ENCODE measurements at places on chromosomes 1 and 21.

DNA sequence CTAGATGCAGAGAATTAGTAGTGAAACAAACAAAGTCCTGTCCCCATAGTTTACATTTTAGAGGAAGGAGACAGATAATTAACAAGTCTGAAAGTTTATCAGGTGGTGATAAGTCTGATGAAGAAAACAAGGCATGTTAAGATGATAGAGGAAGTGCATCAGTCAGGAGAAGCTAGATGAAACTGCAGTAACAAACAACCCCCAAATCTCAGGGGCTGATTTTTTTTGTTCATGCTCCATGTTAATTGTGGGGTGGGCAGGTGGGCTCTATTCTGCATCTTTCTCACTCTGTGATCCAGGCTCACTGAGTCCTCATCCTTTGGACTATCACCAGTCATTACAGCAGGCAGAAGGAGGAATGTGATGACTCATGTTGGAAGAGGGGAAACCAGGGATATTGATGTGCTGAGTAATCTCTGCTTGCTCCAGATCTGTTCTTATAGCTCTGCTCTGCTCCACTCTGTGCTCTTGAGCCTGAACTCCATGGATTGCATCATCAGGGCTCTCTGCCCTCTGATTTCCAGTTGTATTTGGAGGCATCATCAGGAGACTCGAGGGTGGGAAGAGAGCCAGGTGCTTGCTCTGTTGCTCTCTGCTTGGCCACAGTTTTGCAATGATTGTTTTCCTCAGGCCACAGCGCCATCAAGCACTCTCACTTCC, 166.9 kb downstream of the IER5 start:
- no peak for DNase-seq

- no peak for DNase-seq
Measured at GRCh38 chr1:37167479-37167878, 133.2 kb upstream of the GRIK3 start.

- no peak for DNase-seq
Measured at GRCh38 chr1:51623450-51623849, 6.6 kb downstream of the OSBPL9 start.

DNA sequence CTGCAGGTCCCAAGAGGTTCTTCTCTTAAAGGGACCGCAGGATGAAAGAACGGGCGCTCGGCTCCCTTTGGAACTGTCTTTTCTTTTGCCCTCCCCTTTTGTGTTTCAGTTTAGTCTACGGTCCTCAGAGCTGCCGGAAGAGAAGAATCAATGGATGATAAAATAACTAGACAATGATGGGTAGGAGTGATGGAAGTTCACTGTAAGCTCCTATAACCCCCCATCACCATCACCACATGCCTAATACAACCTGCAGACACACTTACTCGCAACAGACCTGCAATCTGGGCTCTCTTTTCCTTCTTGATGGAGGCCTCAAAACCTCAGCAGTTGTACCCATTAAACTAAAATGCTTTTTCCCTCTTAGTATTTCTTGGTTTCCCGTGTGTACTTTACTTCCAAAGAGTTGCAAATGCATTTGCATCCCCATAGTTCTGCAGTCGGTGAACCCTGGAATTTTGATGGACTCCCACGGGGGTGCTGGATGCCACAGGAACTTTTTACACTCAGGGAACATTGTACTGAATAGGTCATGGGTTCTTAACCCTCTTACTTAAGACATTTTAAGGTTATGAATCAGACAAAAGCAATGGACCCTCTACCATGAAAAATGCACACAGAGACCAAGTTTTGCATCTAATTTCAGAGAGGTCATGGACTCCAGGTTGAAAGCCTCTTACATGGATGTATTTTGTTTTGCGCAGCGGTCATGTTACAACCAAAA, 633 bp upstream of the RFX5 start:
- no peak for DNase-seq

DNA sequence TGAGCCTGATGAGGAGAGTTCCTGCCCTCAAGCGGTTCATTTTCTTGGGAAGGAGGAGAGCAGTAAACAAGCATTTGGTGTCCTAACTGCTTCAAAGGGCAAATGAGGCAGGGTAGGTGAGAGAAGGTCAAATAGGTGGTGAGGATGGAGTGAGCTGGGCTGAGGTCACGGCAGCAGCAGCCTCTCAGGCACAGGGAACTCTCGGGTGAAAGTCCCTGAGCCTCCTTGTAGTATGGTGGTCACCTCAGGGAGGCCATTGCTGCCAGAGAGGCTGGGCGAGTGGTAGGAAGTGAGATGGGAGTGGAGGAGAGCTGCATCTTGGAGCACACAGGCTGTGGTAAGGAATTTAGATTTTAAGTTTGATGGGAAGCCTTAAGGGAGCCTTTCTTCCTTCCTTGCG, 4.0 kb downstream of the ADARB1 start:
- DNase-seq = no peak

DNA sequence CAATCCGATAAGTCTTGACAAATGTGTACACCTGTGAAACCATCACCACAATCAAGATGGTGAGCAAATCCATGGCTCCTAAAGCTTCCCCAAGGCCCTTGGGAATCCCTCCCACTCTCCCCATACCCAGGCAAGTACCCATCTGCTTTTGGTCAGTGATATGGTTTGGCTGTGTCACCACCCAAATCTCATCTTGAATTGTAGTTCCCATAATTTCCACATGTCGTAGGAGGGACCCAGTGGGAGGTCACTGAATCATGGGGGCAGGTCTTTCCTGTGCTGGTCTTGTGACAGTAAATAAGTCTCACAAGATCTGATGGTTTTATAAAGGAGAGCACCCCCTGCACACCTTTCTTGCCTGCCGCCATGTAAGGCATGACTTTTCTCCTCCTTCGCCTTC, 14.6 kb upstream of the GUCA2B start:
- no peak for DNase-seq

GRCh38 chr1:17594026-17594425, 54.5 kb downstream of the ARHGEF10L start:
- no peak for DNase-seq

DNA sequence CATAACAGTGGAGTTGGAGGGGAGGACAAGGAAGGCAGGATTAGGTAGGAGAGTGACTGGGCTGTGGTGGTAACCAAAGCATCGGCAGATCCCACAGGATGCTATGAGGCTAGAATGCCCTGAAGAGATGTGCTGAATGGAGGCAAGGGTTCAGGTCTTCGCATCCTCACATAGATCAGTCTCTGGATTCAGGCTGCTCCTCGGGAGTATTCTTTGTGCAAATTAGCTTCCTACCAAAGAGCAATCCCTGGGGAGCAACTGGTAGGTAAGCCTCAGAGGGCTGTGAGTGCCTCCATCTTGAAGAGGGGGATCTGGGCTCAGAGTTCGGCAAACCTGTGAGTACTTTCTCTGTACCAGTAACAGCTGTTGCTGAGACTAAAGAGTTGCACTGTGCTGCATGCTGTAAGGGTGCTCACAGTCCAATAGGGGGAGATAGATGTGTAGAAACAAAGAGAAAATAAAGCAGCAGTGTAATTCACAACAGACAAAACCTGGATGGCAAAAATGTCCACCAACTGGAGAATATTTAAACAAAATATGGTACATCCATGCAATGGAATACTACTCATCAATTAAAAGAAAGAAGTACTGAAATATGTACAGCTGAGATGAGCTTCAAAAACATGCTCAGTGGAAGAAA, 322.4 kb upstream of the DEPDC1 start:
- DNase-seq = no peak

DNA sequence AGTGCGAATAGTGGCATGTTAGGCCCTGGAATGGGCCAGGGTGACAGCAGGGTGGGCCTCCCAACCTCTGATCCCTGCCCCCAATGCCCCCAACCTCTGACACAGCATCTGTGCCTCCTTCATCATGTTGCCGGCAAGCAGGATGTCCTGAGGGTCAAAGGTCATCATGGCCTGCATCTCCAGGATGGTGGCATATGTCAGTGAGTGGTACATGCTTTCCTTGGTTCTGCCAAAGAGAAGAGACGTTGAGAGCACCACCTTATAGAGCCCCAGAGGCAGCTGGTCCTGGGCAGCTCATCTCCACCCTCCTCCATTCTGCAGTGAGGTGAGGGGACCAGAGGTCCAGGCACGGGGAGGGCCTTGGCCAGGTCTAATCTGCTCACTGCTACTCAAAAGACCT, 17.6 kb downstream of the TTC39A start:
- DNase-seq = no peak

- DNase-seq = no peak
Measured at GRCh38 chr1:56249234-56249633, 330.1 kb downstream of the PLPP3 start.

- no peak for DNase-seq
Measured at GRCh38 chr1:8026976-8027747, 1.1 kb upstream of the ERRFI1 start.

- DNase-seq = no peak
Measured at GRCh38 chr1:178543290-178543607, 30.3 kb downstream of the TEX35 start.

DNA sequence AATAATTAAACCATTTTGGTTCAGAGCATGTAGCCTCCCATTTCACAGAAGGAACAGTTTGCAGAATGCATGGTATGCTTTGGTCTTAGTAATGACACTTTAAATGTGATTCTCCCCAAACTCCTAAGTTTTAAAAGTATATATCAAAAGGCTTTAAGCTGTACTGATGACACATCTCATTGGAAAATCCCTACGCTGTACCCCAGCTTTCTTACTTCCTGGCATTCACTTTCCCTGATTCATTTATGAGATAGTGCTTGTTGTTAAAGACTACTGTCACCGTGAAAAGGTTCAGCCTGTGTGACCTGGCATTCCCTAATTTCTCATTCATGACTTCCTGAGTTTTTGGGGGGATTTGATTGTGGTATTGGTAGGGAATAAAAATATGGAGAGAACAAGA, 53.4 kb downstream of the MPZL1 start:
- DNase-seq = no peak

GRCh38 chr1:110626889-110627288, 20.7 kb upstream of the KCNA2 start:
- no peak for DNase-seq

GRCh38 chr1:157219600-157219999, 81.4 kb upstream of the ETV3 start:
- no peak for DNase-seq

DNA sequence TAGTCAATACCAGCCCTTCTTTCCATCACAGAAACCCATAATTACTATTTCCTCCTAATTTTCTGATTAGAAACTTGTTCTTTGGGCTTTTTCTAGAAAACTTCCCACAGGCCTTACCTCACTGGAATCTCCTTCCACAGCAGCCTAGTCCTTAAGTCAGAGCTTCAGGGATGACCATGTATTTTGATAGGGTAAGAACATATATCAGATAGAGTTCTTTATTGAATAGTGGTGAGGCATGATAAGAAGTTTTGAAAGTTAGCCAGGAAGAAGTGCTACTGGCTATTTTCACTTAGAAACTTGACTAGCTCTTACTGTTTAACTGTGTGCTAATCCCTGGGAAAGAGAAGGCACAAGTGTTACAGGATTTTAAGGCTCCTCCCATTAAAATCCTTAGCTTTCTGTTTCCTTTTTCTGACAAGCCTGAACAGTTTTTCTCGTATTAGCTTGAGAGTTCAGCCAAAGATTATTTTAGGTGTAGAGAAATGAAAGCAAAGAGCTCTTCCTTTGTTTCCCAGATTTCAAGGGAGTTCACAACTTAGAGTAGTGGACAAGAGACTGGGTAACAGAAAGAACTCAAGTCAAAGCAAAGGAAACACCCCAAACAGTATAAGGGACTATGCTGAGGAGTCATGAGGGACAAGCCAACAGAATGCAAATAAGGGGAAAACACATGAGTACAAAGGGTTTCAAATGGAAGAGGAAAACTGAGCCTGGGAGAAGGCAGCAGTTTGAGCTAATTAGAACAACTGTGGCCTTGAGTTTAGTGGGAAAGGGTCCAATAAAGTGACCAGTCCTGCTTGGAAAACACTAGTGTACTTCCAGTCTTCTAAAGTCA, 37.2 kb upstream of the AIM2 start:
- DNase-seq = no peak

DNA sequence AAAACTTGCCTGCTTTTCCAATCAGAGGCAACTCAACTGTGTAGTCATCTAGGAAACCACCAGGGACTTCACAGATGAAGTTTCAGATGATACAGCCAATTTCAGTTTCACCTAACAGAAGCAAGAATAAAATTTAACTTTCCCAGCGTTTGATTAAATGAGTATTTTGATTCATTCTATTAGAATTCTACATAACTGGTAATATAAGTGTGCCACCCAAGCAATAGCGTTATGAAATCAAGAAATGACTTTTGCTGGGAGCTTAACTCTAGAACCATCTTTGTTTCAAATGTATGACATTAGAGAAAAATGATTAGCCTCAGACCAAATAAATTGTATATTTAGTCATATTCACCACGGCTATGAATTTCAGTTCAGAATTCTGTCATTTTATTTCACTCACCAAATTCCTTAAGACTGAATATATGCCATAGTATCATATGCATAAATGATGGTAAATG, 239.3 kb downstream of the NRIP1 start:
- no peak for DNase-seq

DNA sequence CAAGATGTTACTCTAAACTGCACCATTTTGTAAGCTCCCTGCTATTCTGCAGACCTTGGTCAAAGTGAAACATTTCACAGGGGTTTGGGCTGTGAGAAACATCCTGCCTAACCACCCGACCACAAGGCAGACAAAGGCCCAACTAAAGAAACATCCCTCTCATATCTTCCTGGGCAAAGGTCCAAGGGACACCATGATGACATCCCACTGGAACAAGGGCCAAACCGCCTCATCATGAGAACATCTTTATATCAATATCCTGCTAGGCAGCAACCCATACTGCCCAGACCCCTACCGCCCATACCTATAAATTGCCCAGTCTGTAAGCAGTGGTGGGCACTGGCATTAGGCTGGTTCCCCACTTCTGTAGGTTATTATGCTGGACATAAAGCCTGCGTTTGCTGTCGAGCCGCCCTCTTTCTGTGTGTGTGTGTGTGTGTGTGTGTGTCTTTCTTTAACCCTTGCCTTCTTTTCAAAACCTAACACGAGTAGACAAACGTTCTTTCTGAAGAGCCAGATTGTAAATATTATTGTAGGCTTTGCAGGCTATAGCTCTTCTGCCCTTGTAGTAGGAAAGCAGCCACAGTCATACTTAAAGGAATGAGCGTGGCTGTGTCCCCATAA, 1.0 kb upstream of the PPIE start:
- DNase-seq = no peak

DNA sequence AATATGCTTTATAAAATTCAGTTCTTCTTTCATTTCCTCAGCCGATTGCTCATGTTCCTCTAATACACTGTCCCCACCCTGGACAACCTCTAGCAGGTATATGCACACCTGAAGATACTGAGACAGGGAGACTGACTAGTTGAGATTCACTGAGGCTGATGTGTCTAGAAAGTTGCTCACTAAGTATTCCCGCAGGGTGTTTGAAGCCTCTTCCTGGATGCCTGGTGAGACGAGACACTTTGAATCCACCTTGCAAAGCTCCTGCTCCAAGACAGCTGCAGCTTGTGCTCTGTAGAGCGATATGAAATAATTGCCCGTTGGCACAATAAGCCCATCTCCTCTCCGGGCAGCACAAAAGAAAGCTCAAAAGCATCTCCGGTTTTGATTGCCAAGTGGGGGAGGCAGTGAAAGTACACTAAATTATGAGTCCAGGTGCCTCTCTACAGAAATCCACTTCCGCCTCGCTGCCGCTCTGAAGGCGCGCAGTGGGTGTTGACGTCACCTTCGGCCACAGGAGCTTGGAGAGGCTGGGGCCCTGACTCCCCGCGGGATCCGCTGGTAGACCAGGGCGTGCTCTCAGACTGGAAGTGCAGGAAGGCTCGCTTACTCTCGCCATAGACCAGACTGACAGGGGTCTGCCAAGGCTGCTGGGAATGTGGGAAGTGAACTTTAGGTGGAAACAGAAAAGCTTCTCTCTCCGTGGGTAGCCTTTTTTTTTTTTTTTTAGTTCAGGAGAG, 46.3 kb downstream of the GPA33 start:
- DNase-seq = peak; percentile 55

Data from stimulated activated naive CD4-positive, alpha-beta T cell treated with Interleukin-2 at 50 U/mL for 16 hours (primary cell).